ENCODE measurements at places on chromosomes 12 and 14.

GRCh38 chr14:73759183-73759713 is 45.1 kb upstream of the PNMA1 start:
- no peak for DNase-seq

DNA sequence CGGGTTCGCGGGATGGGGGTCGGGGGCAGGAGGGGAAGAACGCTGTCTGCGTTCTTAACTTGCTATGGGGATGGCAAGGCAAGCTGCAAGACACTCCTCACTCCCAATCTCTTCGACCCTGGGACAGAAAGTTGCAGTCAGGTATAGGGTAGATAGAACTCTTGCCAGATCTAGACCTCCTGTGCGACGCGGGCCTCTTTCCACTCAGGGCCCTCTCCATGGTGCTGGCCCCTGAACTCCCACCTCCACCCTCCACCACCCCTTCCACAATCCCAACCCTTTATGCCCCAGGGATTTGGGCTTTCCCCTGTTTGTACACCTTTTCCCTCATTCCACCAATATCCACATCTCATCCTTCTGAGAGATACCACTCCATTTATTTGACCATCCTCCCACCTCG is 812 bp downstream of the NABP2 start:
- no peak for DNase-seq

GRCh38 chr12:54232790-54233189 is 44.0 kb upstream of the SMUG1 start:
- DNase-seq = no peak

- no peak for DNase-seq
Observed at GRCh38 chr12:66048835-66049537, 81.6 kb downstream of the LLPH start.
